ENCODE measurements at places on chromosomes 16 and 17. TPM values are rescaled to one million over a fixed set of nuclear protein-coding genes. Genes with fewer than 3 reads are reported as not detected.

- DNase-seq, result no peak
Observed at GRCh38 chr17:29283496-29283895, 10.5 kb downstream of the NUFIP2 start.

- DNase-seq, result no peak
Observed at GRCh38 chr16:68786685-68787418, 49.8 kb downstream of the CDH1 start.

DNA sequence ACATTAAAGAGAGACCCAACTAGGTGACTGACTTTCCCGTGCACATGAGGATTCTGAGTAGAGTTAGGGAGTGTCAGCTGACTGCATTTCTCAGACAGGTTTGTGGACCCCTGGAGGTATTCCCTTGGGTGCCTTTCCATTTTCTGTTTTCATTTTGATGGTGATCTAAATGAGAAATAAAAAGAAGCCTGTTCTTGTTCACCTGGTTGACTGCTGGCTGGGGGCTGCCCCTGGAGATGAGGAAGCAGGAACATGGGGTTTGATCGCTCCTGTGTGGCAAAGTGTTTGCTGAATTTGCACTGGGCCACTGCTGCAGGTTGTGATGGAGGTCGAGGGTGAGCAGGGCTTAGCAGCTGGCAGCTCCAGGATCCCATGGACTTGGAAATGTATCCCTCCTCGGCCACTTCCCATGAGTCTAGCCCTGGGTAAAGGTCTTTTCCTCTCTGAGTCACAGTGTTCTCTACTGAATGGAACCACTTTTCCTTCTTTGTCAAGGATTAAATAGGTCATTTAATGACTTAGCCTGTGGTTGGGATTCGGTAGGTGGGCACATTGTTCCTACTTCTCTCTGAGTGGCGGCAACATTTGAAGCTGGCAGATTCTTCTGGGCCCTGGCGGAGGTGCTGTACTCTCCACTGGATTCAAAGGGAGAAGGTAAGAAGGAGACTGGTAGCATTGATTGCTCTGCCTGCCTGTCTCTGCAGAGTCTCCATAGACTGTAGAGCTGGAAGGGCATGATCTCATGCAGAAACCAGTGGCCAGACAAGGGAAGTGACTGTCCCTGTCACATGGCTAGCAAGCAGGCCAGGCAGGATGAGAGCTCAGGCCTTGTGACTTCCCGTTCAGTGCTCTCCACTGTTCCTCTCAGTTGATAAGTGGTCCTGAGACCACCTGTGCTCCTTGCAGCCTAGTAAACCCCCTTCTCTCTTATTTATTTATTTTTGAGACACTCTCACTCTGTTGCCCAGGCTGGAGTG is 17.9 kb downstream of the SNX29 start:
- no peak for DNase-seq

DNA sequence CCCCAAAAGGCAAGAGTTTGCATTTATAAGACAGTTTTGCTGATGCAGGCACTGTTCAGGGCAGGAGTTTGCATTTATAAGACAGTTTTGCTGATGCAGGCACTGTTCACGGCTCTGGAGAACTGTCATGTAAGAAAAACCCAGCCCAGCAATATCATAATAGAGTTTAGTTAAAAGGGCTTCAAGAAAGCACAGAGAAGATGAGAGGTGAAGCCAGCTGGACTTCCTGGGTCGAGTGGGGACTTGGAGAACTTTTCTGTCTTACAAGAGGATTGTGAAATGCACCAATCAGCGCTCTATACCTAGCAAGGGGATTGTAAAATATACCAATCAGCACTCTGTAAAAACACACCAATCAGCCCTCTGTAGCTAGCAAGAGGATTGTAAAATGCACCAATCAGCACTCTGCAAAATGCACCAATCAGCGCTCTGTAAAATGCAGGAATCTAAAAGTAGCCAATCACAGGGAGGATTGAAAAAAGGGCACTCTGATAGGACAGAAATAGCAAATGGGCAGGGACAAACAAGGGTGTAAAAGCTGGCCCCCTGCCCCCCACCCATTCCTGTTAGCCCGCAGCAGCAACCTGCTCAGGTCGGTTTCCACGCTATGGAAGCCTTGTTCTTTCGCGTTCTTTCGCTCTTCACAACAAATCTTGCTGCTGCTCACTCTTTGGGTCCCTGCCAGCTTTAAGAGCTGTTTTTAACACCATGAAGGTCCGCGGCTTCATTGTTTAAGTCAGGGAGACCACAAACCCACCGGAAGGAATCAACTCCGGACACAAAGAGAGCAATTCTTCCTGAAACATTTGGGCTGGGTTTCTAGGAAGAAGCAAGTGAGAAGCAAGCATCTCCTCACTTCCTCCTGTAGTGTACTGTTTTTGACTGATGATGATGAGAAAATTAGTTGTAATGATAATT is 1.8 kb upstream of the CBX1 start:
- no peak for DNase-seq

DNA sequence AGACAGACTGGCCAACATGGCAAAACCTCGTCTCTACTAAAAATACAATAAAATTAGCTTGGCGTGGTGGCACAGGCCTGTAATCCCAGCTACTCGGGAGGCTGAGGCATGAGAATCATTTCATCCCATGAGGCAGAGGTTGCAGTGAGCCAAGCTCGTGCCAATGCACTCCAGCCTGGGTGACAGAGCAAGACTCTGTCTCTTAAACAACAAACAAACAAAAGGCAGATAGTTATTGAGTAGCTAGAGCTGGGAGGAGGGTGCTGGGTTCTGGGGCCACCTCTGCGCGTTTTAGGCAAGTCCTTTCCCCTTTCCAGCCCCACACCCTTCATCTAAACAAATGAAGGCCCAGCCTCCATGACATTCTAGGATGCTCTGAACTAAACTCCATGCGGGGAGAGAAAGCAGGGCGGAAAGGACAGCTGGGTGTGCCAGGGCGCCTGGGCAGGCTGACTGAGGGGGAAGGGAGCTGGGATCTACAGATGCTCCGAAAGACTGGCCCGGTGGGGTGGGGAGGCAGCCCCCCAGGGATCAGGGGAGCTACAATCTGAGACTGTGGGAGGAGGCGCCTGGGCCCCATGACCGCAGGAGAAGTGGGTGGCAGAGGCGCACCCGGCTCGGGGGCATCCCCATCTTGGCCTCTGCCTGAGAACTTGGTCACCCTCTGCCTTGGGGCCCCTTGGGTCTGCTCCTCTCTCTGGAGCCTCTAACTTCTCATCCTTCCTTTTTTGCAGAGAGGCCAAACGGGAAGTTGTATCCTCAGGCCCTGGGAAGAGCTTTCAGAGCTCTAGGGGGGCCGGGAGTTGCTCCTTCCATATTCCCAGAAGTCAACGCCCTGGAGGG is 910 bp downstream of the ITGAL start:
- peak; percentile 80 for DNase-seq

DNA sequence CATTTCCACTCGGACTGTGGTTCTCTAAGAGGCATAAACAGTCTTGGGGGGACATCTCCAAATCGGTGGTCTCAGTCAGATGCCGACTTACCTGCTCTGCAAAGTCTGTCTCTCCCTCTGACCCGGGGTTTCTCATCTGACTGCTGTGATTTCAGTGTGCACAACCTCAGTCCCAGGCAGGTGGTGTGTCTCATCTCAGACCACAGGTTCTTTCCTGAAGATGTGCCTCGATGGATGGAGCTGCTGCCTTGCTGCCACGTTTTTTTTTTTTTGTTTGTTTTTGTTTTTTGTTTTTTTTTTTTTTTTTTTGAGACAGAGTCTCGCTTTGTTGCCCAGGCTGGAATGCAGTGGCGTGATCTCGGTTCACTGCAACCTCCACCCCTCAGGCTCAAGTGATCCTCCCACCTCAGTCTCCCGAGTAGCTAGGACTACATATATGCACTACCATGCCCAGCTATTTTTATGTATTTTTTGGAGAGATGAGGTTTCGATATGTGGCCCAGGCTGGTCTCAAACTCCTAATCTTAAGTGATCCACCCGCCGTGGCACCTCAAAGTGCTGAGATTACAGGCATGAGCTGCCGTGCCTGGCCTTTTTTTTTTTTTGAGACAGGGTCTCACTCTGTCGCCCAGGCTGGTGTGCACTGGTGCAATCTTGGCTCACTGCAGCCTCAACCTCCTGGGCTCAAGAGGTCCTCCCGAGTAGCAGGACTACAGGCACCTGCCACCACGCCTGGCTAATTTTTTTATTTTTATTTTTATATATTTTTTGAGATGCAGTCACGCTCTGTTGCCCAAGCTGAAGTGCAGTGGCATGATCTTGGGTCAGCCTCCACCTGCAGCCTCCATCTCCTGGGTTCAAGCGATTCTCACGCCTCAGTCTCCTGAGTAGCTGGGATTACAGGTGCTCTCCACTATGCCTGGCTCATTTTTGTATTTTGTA is 15.4 kb downstream of the SPIRE2 start:
- DNase-seq, result no peak

- DNase-seq, result no peak
Observed at GRCh38 chr16:7313170-7313569, 19.5 kb upstream of the RBFOX1 start.

GRCh38 chr16:52308051-52308450 is 238.9 kb downstream of the TOX3 start:
- no peak for DNase-seq

- no peak for DNase-seq
Observed at GRCh38 chr17:76700617-76701470, 9.9 kb downstream of the MXRA7 start.

DNA sequence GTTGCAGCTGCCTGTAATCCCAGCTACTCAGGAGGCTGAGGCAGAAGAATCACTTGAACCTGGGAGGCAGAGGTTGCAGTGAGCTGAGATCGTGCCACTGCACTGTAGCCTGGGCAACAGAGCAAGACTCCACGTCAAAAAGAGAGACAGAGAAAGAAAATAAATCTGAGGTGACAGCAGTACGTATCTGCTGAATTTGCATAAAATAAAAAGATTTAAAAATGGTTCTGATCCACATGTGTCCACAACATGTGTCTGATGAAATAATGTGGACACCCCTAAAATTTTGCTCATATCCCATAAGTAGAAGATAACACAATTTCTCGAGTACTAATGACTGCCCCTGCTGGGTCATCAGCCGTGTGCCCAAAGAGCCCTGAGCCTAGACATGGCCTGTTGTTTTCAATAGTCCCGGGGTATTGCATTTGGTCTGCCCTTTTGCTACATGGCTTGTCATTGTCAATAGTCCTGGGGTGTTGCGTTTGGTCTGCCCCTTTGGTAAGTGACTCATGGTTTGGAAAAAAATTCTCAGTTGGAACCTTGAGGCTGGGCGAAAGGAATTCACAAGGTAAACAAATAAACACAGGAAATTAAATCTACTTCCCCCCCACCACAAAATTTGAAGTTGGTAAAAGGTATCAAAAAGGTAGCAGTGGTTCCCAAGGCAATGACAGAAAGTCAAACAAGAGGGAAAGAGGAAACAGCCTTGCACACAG is 434.6 kb upstream of the MAF start:
- no peak for DNase-seq

DNA sequence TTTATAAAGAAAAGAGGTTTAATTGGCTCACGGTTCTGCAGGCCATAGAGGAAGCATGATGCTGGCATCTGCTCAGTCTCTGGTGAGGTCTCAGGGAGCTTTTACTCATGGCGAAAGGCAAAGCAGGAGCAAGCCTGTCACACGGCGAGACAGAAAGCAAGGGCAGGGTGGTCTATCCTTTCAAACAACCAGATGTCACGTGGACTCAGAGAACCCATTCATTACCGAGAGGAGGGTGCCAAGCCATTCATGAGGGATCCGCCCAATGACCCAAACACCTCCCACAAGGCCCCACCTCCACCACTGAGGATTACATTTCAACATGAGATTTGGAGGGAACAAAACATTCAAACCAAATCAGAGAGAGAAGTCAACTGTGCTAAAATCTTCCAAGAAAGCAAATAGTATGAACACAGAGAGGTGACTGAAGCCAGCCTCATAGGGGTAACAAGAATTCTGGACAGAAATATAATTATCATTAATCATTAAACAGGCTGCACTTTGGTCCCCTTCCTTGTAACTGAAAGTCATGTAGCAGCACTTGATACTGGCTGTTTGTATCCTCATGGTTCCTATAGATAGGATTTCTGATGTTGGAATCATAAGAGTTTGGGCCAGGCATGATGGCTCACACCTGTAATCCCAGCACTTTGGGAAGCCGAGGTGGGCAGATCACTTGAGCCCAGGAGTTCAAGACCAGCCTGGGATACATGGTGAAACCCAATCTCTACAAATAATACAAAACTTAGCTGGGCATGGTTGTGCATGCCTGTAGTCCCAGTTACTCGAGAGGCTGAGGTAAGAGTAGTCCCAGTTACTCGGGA is 52.5 kb upstream of the B4GALNT2 start:
- no peak for DNase-seq

DNA sequence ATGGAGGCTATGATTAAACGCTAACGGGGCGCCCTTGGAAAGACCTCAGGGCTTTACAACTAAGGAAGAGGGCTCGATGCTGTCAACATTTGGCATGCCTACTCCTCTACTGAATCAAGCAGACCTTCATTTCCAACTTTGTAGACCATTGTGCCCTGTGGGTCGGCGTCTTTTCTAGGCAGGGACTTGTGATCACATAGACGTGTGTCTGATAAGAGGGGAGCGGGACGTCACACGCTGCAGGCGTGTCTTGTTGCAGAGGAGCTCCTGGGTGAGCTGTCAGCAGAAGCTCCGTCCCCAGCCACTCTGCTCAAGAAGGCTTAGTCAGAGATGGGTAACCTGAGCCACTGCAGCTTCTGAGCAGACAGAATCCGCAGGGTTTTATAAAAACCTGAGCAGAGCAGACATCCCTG is 2.8 kb downstream of the MAPK8IP3 start:
- DNase-seq, result no peak

- no peak for DNase-seq
Observed at GRCh38 chr17:81398176-81398831, 3.0 kb downstream of the BAHCC1 start.

DNA sequence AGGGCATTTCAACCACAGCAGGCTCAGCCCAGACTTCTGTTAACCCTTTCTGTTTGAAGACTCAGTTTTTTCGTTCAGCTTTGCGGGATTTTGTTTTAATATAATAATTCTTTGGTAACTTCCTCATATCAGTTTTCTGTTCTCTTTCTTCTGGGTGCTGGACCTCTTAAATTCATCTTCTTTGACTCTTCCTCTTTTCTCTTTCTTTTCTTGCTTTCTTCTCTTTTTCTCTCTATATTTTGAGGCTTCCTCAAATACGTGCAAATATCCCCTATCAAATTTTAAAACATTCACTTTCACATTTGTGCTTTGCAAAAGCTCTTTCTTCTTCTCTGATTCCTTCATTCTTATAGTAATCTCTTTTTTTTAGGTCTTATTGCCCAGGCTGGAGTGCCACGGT is 136.3 kb downstream of the HS3ST3B1 start:
- DNase-seq, result no peak

GRCh38 chr17:48749621-48750553 is 21.3 kb upstream of the HOXB13 start:
- DNase-seq, result no peak

DNA sequence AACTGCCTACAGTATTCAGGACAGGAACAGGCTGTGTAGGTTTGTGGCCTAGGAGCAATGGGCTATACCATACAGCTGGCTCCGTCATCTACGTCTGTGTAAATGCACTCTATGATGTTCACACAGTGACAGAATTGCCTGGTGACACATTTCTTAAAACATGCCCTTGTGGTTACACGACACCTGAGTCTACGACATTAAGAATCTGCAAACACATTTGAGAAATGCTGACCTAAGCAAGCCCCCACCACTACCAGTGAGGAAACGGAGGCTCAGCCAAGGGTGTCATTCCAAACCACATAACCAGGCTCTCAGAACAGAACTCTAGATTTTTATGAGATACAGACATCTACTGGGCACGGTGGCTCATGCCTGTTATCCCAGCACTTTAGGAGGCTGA is 23.5 kb downstream of the USP36 start:
- DNase-seq, result peak; percentile 89

UNC45B gene
- 0.10 TPM for total RNA-seq

ENPP7 gene
- total RNA-seq, result not detected

KRTAP1-5 gene
- not detected for total RNA-seq

SBK1 gene
- 6.0 TPM for total RNA-seq

UNC13D gene
- 145 TPM for total RNA-seq

All from naive thymus-derived CD4-positive, alpha-beta T cell (primary cell).